ENCODE measurements at places on chromosomes 1 and 21.

DNA sequence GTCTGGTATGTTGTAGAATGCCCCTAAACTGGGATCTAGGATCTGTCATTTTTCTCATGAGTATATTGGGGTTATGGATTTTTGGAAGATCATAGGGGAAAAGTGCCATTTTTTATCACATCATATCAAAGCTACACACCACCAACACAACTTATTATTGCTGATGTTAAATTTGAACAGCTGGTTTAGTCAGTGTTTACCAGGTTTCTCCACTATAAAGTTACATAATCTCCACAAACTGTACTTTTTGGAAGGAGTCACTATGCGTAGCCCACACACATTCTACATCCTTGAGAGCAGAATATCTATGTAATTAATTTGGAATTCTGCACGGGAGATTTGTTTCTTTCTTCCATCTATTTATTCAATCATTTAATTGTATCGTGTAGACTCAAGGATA lies 35.2 kb downstream of the RC3H1 start:
- no peak for DNase-seq

GRCh38 chr1:77370161-77370560 lies 88.3 kb downstream of the AK5 start:
- no peak for DNase-seq

DNA sequence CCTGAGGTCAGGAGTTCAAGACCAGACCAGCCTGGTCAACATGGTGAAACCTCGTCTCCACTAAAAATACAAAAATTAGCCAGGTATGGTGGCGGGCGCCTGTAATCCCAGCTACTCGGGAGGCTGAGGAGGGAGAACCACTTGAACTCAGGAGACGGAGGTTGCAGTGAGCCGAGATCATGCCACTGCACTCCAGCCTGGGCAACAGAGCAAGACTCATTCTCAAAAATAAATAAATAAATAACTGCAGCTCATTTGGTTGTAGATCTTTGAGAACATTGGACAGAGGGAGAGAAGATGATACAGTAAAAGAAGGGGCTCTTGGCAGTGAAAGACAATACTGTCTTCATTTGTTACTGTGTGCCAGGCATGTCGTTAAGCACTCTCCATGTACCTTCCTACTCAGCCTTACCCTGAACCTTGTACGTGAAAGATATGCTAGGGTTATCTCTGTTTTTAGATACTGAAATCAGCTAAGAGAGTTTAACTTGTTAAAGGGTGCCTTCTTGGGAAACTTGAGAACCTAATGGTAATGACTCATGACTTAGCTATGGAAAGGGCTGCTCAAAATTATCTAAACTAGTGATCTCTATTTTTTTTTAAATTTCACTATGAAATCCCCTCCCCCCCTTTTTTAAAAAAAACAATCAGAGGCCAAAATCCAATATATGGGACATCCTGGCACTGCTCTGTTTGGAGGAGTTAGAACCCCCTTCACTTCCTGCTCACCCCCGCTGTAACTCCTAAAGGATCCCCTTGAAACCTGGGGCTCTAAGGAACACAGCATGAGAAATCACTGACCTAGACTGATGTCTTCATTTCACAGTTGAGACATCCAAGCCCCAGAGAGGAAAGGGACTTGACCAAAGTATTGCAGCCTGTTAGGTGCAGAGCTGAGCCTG lies 6.8 kb upstream of the KPNA6 start:
- DNase-seq: no peak

DNA sequence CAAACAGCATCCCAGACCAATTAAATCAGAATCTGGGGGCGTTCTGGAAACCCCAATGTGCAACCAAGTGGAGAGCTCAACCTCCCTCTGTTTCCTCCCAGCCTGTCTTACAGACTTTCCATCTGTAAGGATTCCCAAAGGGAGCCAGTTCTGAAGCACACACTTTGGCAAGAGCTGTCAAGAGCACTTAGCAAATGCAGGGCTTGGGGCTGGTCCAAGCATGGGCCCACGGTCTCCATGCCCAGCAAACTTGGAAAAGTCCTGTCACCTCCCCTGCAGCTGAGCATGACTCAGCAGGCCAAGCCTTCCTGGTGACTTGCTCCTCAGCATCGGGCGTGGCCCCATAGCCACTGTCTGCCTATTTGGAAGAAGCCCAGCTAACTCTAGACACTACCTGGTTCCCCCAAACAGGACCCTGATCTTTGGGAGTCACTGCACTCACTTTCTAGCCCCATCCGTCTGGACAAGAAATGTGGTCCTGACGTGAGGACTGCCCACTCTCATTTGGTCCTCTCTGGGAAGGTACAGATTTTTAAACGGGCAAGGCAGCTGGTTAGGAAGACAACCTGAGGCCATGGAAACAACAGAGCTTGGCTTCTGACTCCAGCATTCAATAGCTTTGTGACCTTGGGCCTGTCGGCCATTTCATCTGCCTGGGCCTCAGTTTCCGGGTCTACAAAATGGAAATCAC lies 16.9 kb downstream of the SLC2A1 start:
- peak; percentile 58 for DNase-seq

DNA sequence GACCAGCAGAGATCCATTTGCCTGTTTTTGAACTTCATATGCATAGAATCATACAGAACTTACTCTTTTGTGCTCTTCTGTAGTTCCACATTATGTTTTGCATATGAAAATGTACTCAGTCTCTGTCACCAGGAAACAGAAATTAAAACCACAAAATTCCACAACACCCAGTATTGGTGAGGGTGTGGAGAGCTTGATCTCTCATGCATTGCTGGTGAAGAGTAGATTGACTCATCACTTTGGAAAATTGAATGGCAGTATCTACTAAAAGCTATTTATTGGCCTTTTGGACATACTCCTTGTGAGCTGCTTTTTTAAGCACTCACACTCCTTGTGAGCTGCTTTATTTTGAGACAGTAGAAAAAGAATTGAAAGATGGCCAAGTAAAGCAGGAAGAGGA lies 43.3 kb downstream of the VTCN1 start:
- DNase-seq: no peak

- no peak for DNase-seq
Observed at GRCh38 chr21:31922881-31923280, 50.1 kb downstream of the HUNK start.

DNA sequence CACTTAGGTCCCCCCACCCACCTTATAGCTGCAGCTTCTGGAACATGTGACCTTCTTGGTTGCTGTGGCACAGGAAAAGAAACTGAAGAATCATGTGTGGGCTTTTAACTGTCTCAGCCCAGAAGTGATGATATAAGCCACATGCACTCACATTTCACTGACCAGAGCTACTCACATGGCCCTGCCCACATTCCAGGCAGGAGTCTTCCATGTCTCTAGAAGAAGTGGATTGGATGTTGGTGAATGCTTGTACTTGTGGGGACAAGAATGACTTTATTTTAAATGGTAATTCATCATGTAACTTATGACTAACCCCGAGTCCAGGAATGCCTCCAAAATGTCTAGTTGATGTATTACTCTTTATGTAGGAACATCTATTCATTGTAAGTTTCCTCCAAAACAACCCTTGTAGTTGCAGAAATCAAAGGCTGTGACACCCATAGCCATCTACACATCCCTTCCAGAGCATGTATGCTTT lies 15.8 kb upstream of the CAMK1G start:
- DNase-seq: no peak

DNA sequence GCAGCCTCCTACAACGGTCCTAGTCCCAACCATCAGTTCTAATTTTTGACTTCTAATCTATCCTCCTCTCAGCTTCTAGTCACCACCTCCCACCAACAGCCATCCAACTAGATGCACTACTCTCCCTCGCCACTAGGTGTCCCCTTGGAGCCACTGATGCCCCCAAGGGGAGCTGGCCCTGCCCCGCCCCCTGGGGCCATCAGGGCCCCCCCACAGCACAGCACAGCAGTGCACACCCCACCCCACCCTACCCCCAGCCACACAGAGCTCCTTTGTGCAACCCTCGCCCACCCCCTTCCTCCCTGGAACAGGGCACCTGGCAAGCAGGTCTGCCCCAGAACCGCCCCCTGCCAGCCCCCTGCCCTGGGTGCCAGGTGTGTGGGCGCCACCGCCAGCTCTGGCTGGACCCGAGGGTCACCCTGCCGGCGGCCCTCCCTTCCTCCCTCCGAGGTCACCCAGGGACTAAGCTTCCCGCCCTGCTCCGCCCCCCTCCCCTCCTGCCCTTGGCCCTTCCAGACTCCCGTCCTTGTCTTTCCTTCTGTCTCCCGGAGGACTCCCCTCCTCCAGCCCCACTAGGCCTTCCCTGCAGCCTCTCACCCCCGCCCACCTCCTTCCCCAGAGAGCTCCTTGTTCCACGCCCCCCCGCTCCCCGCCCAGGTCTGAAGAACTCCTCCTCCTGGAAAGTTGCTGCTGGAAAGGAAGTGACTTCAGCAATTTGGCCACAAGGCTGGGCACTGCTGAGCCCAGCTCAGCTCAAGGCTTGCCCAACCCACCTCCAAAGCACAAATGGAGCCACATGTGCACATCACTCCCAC lies 47.0 kb downstream of the AHDC1 start:
- peak; percentile 60 for DNase-seq

- DNase-seq: no peak
Observed at GRCh38 chr1:106952776-106953175, 103.7 kb upstream of the PRMT6 start.

GRCh38 chr1:179510038-179510437 lies 65.7 kb downstream of the NPHS2 start:
- DNase-seq: no peak

GRCh38 chr1:108502624-108503023 lies 52.5 kb downstream of the NBPF6 start:
- no peak for DNase-seq

DNA sequence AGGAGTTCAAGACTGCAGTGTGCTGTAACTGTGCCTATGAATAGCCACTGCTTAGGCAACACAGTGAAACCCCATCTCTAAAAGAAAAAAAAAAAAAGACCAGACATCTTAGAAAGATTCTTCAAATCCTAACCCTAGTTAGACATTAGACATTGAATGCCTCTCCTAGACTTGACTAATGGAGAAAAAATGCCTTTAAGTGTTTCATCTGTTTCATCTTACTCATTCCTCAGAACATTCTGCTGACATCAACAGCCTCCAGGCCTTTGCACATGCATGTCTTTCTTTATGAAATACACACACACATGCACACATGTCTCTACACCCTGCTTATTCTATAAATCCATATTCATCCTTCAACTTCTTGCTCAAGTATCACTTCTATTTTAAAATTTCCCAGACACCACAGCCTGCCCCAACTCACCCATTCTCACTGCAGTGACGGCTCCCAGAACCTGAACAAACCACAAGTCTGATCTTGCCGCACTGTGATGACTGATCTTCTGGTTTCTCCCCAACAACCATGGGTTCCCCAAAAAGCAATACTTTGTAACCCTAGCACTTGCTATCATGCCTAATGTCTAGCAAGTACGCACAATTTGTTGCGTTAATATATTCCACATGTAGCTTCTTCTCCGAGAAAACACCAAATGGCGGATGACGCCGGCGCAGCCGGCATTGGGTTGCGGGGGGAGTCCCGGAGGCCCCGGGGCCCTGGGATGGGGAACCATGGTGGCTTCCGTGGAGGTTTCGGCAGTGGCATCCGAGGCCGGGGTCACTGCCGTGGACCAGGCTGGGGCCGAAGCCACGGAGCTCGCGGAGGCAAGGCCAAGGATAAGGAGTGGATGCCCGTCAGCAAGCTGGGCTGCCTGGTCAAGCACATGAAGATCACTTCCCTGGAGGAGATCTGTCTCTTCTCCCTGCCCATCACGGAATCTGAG lies 37.4 kb downstream of the LRRC52 start:
- no peak for DNase-seq

DNA sequence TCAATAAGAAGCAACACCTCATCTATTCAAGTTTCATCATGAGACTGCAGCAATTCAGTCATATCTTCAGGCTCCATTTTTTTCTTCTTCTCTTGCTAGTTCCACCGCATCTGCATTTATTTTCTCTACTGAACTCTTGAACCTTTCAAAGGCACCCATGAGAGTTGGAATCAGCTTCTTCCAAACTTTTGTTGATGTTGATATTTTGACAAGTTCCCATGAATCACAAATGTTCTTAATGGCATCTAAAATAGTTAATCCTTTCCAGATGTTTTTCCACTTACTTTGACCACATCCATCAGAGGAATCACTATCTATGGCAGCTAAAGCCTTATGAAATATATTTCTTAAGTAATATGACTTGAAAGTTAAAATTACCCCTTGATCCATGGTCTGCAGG lies 434.3 kb downstream of the GPATCH2 start:
- DNase-seq: no peak

DNA sequence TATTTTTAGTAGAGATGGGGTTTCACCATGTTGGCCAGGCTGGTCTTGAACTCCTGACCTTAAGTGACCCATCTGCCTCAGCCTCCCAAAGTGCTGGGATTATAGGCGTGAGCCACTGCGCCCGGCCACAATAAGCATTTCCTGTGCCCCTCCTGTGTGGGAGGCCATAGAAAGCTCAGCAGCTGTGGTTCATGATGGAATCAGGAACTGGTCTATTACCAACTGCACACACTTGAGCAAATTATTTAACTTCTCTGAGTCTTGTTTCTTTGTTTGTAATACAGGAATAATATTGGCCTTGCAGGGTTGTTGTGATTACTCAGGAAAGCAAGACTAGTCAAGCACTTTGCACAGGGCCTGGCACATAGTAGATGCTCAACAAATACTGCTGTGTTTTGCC lies 15.0 kb downstream of the RHBG start:
- no peak for DNase-seq

DNA sequence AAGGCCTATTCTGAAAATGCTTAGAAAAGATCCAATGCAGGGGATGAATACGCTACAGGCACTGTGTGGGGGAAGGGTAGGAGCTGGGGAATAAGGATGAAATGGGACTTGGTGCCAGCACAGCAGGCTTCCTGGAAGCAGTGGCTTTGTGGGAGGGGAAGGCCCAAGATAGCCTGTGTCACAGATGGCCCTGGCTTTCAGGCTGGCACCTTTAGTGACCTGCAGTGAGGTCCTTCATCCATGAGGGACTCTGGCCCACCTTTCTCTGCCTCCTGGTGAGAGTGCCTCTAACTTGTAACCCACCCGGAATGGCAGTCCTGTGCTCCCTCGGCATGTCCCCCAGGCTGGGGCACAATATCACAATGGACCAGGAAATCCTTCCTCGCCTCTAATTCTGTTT lies 919 bp downstream of the CHI3L1 start:
- no peak for DNase-seq
